ENCODE measurements at places on chromosomes 2 and 18.

- no peak overlapping the region for H3K4me3 ChIP-seq
- peaks cover 18% of the 10 kb centered on the region for H3K4me1 ChIP-seq
- no peaks in the 10 kb centered on the region for H3K36me3 ChIP-seq
- peak; percentile 84 for DNase-seq
- no peaks in the 10 kb centered on the region for H3K27me3 ChIP-seq
- H3K27ac ChIP-seq: no peak overlapping the region
These were observed 28.9 kb downstream of the IL1R2 start for GRCh38 chr2:102020596-102021170.

GRCh38 chr2:241803387-241804325 lies 5.3 kb upstream of the NEU4 start:
- no peaks in the 10 kb centered on the region for H3K4me1 ChIP-seq
- H3K4me3 ChIP-seq: peak overlapping the region; percentile 60
- H3K27ac ChIP-seq: no peak overlapping the region

DNA sequence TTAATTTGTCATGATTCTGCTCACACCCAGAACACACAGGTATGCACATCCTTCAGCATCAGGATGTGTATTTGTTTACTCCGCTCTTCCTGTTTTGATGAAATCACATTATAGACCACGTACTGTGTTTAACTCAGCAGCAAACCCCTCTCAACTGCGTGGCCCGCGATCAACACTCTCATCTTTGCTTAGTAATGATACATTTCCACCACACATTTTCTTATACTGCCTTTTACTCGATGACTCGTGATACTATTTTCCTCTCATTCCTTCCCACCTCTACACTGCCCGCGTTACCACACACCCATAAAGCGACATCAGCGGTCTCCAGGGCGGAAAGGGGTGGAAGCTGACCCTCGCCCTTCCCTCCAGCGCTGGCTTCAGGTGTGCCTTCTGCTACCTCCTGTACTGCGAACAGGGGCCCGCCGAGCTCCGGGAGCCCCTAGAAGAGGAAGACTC lies 1.3 kb downstream of the NETO1 start:
- no peak overlapping the region for H3K4me3 ChIP-seq
- H3K27me3 ChIP-seq: no peaks in the 10 kb centered on the region
- peaks cover 16% of the 10 kb centered on the region for H3K4me1 ChIP-seq
- no peaks in the 10 kb centered on the region for H3K36me3 ChIP-seq
- no peak for DNase-seq

- no peak overlapping the region for H3K27ac ChIP-seq
- H3K27me3 ChIP-seq: peaks cover 24% of the 10 kb centered on the region
- no peak for DNase-seq
- no peaks in the 10 kb centered on the region for H3K36me3 ChIP-seq
- no peak overlapping the region for H3K4me3 ChIP-seq
These were observed 48.1 kb downstream of the SEMA4F start for GRCh38 chr2:74702001-74702715.

DNA sequence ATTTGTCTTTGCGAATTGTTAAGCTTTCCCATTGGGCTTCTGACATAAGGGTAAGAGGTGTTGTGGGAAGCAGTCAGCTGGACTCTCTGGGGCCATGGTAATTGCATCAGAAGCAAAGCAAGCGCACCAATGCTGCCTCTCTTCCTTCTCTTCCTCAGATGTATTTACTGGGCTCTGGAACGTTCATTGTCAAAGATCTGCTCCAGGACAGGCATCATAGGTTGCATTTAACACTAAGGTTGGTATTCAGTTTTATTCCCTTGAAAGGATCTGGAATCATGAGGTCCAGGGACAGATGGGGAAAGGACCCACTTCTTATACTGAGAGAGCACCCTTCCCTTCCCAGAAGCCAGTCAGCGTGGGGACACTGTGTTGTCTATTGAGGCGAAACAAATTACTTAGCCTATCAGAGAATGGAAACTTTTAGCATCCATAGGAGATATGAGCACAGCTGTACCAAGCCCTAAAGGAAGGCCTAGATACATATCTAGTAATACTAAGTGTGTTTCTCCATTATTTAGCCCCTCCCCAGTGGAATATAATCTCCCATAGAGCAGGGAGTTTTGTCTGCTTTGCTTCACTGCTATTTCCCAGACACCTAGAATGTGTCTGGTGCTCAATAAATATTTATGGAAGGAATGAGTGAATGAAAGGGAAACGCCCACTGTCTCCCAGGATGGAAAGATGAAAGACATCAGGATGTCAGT lies 72.2 kb downstream of the COA5 start:
- peaks cover 12% of the 10 kb centered on the region for H3K27me3 ChIP-seq
- no peak for DNase-seq
- peaks cover 26% of the 10 kb centered on the region for H3K36me3 ChIP-seq

DNA sequence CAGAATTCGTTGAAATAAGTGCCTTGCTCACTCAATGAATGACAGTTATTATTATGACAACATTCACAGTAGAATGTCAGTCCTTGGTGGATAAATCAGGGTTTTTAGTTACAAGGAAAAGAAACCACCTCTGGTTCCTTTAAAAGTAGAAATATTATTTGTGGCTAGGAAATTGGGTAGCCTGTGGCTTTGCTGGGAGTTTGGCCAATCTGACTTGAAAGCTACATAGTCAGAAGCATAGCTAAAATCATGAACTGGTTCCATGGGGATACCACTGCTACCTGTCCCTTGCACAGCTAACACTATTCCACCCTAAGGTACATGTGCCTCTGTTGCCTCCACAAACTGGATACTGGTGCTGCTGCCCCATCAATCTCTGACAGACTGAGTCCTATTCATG lies 12.8 kb upstream of the SMCHD1 start:
- H3K27ac ChIP-seq: no peak overlapping the region
- no peaks in the 10 kb centered on the region for H3K36me3 ChIP-seq
- no peak overlapping the region for H3K4me3 ChIP-seq
- no peaks in the 10 kb centered on the region for H3K27me3 ChIP-seq
- DNase-seq: no peak

DNA sequence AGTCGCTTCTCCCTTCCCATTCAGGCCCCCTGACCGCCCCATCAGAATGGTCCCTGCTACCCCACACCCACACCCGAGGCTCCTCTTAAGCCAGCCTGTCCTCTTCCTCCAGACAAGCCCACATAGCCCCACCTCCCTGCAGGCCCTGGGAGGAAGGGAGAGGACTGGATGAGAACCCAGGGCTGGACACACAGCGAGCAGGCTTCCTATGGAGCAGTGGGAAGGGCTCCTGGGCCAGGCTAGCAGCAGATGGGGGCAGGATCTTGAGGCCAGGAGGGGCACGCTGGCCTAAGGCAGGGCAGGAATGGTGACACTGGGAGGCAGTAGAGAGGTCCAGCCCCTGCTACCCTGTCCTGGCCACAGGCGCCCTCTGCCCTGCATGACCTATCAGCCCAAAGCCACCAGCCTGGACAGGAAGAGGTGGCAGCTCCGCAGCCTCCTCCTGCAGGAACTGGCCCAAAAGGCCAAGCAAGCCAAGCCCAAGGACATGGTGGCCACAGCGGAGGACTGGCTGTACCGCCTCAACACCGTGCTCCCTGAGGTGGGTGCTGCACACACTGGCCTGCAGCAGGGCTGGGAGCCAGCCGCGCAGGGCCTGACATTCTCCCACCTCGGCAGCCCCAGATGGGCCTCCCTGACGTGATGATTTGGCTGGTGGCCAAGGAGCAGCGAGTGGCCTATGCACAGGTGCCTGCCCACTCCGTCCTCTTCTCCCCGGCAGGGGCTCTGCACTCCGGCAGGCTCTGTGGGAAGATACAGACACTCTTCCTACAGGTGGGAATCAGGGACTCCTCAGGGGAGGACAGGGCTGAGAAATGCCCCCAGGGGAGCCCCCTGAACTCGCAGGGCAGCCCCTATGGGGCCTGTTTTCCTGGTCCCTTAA lies 43.3 kb downstream of the FER1L5 start:
- no peak overlapping the region for H3K4me3 ChIP-seq
- no peak overlapping the region for H3K27ac ChIP-seq
- H3K4me1 ChIP-seq: no peaks in the 10 kb centered on the region
- no peaks in the 10 kb centered on the region for H3K36me3 ChIP-seq
- H3K27me3 ChIP-seq: peaks cover 2% of the 10 kb centered on the region

GRCh38 chr2:11506611-11506969 lies 27.3 kb upstream of the GREB1 start:
- DNase-seq: no peak
- H3K27ac ChIP-seq: no peak overlapping the region
- H3K4me1 ChIP-seq: no peaks in the 10 kb centered on the region
- no peaks in the 10 kb centered on the region for H3K36me3 ChIP-seq
- no peak overlapping the region for H3K4me3 ChIP-seq

GRCh38 chr2:197181491-197181890 lies 129.1 kb downstream of the ANKRD44 start:
- H3K27me3 ChIP-seq: no peaks in the 10 kb centered on the region
- no peak overlapping the region for H3K27ac ChIP-seq
- no peak overlapping the region for H3K4me3 ChIP-seq
- H3K4me1 ChIP-seq: peaks cover 8% of the 10 kb centered on the region
- H3K36me3 ChIP-seq: no peaks in the 10 kb centered on the region

DNA sequence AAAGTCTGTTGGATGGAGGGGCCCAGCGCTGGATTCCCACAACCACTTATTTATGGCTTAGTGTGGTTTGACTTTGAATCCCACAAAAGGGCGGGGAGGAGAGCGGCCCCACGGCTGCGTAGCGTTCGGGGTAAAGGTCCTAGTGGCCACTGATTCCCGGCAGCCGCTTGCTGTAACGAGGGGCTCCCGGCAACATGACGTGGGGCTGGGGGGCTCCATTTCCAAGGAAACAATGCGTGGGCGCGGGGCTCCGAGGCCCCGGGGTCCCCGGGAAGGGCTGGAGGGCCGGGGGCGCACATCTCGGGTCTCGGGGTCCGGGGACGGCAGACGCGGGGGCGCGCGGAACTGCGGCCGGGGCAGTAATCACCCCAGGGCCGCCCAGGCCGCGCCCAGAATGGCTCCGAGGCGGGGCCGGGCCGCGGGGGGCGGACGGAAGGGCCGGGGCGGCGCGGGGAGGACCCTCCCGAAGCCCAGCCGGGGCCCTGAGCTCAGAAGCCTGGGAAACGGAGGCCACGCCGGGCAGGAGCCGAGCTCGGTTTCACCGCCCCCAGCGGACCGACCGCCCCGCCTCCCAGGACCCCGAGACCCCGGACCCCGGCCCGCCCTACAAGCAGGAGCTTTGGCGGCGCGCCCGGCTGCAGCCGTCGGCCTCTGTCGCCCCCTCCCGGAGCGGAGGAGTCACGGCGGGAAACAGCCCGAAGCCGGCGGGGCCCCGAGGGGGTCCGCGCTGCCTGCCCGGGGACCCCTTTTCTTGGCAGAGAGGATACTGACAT lies 11.9 kb upstream of the MLPH start:
- H3K4me1 ChIP-seq: peaks cover 9% of the 10 kb centered on the region
- no peaks in the 10 kb centered on the region for H3K27me3 ChIP-seq
- H3K36me3 ChIP-seq: no peaks in the 10 kb centered on the region
- H3K27ac ChIP-seq: peak overlapping the region; percentile 94
- H3K4me3 ChIP-seq: peak overlapping the region; percentile 79

DNA sequence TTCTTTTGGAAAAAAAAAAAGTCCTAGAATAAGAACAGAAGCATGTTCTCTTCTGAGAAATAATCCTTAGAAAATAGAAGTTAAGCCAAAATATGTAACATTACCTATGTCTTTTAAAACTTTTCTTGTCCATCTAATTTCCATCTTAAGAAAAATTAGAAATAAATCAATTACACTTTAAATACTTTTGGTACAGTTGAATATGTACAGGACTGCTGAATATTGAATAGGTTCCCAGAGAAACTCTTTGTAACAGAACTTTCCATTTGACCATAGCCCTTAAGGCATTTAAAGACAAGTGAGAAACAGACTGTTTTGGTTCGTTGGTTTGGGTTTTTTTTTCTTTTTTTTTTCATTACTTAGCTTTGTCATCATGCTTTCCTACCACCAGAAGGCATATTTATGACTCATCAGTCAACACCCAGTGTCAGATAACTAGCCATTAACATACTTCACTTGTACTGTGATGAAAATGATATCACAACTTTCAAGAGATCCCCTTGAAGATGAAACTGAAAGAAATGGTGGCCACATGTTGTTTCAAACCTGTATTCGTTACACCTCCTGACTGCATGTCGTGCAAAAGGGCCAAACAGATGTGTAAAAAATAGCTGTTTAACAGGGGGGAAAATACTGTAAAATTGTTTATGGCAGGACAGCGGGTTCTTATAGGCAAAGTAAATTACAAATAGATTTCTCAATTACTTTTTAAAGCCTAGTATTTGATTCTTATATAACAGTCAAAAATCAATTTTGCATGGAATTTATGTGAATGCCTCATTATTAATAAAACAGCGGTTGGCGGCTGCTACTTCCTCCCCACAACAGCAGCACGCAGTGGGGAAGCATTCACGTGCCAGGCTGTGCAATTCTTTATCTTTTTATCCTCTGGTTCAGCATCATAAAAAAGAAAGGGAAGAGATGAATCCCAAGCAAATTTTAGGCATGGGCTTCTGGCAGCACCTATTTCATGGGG lies 280.7 kb upstream of the HNRNPA3 start:
- H3K4me3 ChIP-seq: no peak overlapping the region
- peak; percentile 66 for DNase-seq
- H3K27ac ChIP-seq: peak overlapping the region; percentile 50
- peaks cover 10% of the 10 kb centered on the region for H3K4me1 ChIP-seq

GRCh38 chr18:42576124-42576523 lies 539.4 kb downstream of the RIT2 start:
- H3K36me3 ChIP-seq: no peaks in the 10 kb centered on the region
- no peak for DNase-seq
- H3K27me3 ChIP-seq: no peaks in the 10 kb centered on the region
- H3K4me3 ChIP-seq: no peak overlapping the region
- no peaks in the 10 kb centered on the region for H3K4me1 ChIP-seq
- H3K27ac ChIP-seq: no peak overlapping the region

- no peaks in the 10 kb centered on the region for H3K36me3 ChIP-seq
- no peaks in the 10 kb centered on the region for H3K27me3 ChIP-seq
- no peak overlapping the region for H3K27ac ChIP-seq
- peaks cover 6% of the 10 kb centered on the region for H3K4me1 ChIP-seq
- DNase-seq: no peak
These were observed 154.1 kb upstream of the THUMPD2 start for GRCh38 chr2:39933196-39933595.

DNA sequence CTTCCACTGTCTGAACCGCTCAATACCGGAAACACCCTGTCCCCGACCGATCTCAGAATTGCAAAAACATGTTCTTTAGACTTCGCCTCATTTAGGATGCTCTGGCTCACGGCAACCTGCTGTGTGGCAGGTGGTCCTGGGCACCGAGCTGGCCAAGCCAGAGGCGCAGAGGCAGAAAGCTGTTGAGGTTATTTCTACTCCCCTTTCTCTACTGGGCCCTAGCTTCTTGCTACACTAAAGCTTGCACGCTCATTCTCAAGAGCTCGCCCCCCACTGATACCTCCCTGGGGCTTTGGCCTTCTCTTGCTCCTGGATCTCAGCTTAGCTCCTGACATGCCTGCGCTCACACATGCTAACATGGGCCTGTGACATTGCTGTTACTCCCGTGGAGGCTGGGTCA lies 417.4 kb downstream of the LPIN1 start:
- no peaks in the 10 kb centered on the region for H3K27me3 ChIP-seq
- no peaks in the 10 kb centered on the region for H3K4me1 ChIP-seq
- no peak overlapping the region for H3K4me3 ChIP-seq
- peak overlapping the region; percentile 44 for H3K27ac ChIP-seq
- no peak for DNase-seq

GRCh38 chr2:21591926-21592325 lies 468.2 kb downstream of the TDRD15 start:
- H3K27me3 ChIP-seq: peaks cover 10% of the 10 kb centered on the region
- H3K36me3 ChIP-seq: no peaks in the 10 kb centered on the region
- H3K4me3 ChIP-seq: no peak overlapping the region
- no peaks in the 10 kb centered on the region for H3K4me1 ChIP-seq
- H3K27ac ChIP-seq: no peak overlapping the region

Measured in MCF 10A (cell line).